ENCODE measurements at places on chromosomes 1 and 21.
A peak's percentile ranks its signal among the peaks of the same experiment; 100 is the strongest.

DNA sequence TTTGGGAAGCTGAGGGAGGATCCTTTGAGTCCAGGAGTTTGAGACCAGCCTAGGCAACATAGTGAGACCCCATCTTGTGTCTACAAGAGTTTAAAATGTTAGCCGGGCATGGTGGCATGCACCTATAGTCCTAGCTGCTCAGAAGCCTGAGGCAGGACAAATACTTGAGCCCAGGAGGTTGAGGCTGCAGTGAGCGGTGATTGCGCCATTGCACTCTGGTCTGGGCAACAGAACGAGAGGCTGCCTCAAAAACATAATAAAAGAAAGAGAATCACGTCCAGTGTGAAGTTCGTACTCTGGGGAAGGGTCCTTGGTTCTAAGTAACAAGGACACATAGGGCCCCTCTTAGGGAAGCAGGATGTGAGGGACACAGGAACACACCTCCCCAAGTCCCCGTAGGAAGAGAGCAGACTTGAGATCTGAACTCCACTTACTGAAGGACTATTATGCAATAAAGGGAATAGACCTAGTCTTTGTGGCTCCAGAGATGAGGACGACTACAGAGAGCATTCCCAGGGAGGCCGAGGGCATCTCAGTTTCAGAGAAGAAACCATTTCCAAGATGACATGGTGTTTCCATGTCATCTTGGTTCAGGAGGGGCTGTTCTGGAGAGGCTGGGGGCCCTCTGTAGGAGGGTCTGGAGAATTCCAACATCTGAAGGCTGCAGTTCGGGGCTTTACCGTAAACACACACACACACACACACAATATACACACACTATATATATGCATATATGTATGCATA is 10.8 kb upstream of the ENO1 start:
- no peak for DNase-seq

- no peak for DNase-seq
Measured at GRCh38 chr1:220990427-220991339, 111.4 kb downstream of the HLX start.

GRCh38 chr1:44733365-44733764 is 2.4 kb upstream of the RNU5D-1 start:
- no peak for DNase-seq

DNA sequence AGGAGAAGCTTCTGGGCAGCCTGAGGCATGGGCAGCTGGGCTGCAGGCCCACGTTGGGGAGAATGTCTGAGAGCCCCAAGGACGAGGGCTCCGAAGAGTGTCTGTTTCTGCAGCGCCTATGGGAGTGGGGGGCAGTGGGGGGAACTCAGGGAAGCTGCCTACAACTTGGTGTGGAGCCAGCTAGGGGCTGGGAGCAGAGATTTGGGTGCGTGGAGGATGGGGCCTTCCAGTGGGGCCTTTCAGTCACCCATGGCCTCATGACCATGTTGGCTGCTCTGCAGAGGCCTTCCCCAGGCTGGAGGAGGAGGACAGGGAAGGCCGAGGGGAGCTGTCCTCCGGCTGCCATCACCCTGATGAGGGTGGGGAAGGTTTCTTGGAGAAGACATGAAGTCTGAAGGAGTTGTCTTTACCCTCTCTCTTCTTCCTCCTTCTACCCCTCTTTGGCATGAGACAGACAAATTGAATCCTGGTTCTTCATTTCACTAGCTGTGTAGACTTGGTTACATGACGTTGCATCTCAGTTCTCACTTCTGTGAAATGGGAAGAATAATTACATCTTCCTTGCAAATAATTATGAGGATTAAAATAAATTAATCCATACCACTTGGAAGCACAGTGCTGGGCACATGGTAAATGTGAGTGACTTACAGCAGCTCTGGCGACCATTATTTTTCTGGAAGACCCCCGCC is 8.3 kb downstream of the PPFIA4 start:
- DNase-seq: no peak

GRCh38 chr1:155979597-155980343 is 1.4 kb upstream of the ARHGEF2 start:
- DNase-seq: no peak

DNA sequence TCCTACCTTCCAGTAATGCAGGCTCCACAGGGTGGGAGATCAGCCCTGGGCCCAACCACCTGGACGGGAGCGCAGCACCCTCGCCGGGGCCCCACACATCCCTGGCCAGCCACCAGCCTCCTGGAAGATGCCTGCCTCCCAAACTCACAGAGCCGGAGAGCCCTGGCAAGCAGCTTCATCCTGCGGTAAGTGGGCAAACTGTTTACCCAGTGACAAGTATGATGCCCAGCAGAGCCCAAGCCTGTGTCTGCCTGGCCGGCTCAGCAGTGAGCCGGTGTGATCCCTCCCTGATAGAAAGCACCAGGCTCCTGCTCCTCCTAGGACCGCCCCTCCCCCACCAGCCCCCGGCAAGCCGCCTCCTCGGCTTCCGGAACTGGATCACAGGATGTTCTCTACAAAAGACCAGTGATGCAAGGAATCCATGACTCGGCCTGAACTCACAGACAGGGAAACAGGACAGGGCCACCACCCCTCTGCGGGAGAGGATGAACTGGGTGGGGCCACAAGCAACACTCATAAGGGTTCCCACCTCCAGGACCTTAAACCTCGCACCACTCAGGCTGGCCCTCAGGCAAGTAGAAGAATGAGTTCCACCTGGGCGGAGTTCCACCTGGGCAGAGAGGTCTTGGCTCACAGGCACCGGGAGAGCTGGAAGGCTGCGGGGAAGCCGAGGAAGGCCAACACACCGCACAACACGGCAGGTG is 7.9 kb downstream of the ACOT7 start:
- peak; percentile 35 for DNase-seq

- no peak for DNase-seq
Measured at GRCh38 chr1:31315902-31316301, 19.1 kb downstream of the ZCCHC17 start.

- DNase-seq: no peak
Measured at GRCh38 chr1:162984699-162985098, 84.5 kb upstream of the RGS4 start.

- DNase-seq: peak; percentile 56
Measured at GRCh38 chr1:43991476-43992231, at the start of gene CCDC24. Gene CCDC24, plus strand, starts transcription at chr1:43991599. Its CDS starts 280 bp downstream, at chr1:43991879.

DNA sequence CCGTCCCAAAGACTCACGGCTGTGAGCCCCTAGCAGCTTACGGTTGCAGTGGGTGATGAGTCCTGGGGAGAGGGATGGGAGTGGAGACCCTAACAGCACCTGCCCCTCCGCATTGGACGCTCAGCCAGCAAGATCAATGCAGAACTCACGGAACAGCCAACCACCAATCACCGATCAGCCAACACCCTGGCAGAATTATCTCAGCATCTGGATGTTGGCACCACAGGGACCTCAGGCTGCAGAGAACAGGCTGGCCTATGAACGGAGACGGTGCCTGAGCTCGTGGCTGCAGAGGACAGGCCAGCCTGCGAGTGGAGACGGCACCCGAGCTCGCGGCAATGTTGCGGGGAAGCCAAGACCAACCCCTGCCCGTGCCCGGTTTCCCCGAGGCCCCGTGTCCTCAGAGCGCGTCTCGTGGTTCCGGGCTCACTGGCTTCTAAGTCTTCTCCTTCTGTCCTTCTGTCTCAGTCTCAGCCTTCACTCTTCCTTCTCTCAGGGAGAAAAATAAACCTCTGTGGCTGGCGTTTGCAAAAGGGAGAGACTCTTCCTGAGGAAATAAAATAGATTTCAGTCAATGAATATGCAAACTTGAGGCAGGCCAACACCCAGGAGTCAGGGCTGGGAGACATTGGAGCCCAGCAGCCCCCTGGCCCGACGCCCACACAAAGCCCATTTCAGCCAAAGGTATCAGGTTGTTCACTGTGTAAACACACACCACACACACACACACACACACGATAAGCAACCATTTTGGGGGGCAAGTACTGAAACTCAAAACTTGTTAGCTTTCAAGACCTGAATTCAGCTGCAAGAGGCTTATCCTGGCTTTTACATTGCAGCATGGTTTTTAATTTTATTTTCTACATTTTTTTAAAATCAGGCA is 67.8 kb downstream of the SIK1 start:
- DNase-seq: no peak

DNA sequence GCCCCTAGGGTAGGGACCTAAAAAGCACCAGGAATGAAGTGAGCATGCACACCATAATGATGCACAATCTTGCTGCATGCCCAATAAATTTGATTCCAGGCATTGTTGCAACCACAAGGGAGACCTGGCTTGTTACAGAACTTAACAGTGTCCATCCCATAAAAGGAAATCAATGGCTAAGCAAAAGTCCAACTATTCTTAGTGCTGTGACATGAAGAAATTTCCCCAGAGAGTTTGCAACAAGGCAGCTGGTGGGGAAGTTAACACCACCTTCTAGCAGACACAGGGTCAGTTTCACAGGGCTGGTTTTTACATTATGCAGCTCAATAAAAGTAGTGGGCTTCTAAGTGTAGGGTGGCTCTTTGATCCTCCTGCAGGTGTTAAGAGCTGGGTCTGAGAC is 221.1 kb downstream of the KCNJ6 start:
- no peak for DNase-seq

GRCh38 chr1:12180315-12180714 is 13.5 kb downstream of the TNFRSF1B start:
- DNase-seq: peak; percentile 39

GRCh38 chr1:1232208-1232795 is at the start of gene B3GALT6:
Gene B3GALT6, plus strand, starts transcription at chr1:1232237. Its CDS starts 42 bp downstream, at chr1:1232279.
- no peak for DNase-seq

- DNase-seq: no peak
Measured at GRCh38 chr1:217554849-217555248, 76.0 kb downstream of the GPATCH2 start.

DNA sequence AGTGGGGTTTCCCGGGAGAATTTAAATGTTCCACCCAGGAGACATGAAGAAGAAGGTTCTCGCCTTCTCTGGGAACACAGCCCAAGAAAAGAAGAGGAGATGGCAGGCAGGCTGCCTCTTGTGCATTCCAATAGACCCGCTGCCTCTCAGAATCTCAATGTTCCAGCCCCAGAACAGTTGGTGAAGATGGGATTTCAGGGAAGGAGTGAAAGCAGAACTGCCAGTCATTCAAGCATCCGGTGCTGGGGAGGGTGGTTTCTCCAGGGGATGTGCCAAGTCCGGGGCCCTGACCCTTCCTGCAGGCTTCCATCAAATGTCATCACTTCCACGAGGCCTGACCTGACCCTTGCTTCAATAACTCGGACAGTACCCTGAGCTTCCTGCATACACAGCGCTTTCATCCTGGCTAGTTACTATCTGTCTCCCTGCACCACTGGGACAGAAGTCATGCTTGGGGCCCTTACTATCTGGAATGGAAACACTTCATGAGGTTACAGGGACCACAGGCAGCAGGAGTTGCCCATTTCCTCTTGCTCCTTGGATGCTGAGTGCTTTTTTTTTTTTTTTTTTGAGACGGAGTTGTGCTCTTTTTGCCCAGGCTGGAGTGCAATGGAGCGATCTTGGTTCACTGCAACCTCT is 386.6 kb upstream of the POU3F1 start:
- DNase-seq: no peak

- no peak for DNase-seq
Measured at GRCh38 chr1:89953131-89953626, 41.7 kb upstream of the ZNF326 start.

DNA sequence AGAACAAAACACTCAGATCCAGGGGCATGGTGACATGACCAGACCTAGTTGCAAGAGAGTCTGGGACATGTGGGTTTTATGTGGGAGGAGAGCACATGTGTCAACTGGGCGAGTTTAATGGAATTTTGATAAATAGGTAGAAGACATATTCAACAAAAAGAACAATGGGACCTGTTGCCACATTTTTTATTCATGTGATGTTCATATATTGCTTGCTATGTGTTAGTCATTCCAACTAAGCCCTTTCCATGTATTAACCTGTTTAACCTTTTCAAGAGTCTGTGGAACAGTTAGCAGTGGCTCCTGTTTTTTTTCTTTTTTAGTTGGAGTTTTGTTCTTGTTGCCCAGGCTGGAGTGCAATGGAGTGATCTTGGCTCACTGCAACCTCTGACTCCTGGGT is 30.1 kb upstream of the CSF3R start:
- no peak for DNase-seq

GRCh38 chr1:51491166-51491981 is 27.7 kb downstream of the EPS15 start:
- DNase-seq: no peak

- DNase-seq: no peak
Measured at GRCh38 chr1:7940745-7941436, at the start of gene TNFRSF9. Gene TNFRSF9, minus strand, starts transcription at chr1:7940839. Its CDS starts 845 bp downstream, at chr1:7939994.

DNA sequence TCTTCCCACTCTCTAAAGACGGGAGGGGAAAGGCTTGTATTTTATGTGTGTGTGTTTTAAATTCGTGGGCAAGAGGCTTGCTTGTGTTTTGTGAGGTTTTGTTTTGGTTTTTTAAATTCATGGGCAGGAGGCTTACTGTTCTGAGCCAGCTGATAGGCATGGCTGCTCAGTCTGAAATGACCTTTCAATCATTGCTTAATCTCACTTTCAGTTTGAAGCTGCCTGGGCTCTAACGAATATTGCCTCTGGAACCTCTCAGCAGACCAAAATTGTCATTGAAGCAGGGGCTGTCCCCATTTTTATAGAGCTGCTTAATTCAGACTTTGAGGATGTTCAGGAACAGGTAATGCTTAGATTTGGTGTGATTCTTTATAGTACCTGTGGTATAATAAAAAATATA is 20.3 kb upstream of the TXLNA start:
- no peak for DNase-seq

- DNase-seq: no peak
Measured at GRCh38 chr1:112544011-112544688, 35.4 kb downstream of the WNT2B start.

DNA sequence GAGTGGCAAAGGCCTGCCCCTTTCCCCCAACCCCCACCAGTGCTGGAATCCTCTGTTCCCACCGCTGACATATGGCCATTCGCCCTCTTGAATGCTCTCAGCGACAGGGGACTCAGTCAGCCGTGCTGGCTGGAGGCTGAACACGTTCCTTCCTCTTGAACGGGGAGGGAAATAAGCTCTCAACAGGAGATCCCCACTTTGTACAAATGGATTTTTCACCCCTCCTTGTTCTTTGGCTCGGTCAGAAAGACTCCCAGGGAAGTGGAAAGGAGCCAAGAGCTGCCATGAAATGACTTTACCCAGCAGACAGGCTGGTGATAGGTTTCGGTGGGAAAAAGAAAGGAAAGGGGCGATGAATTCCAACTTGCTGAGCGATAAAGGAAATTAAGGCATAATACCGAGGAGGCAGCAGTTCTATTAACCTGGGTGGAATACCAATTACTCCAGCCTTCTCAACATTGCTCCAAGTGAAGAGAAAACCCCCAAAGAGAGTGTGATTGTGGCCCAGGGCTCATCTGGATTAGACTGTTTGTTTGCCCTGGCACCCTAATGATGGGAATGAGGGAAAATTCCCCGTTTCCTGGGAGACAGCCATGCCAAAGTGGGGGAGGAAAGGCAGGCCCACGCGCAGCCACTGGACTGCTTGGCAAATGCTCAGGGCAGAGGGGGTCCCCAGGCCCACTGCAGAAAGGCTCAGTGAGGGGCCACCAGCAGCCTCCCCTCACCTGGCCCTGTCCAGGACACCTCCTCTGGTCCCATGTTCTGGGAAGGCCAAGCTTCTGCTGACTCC is 23.9 kb downstream of the LRP8 start:
- DNase-seq: no peak

Measured in nucleus accumbens (tissue), 56 donors.